ENCODE measurements at places on chromosomes 4 and X. TPM values are rescaled to one million over a fixed set of nuclear protein-coding genes. Genes with fewer than 3 reads are reported as not detected.

DNA sequence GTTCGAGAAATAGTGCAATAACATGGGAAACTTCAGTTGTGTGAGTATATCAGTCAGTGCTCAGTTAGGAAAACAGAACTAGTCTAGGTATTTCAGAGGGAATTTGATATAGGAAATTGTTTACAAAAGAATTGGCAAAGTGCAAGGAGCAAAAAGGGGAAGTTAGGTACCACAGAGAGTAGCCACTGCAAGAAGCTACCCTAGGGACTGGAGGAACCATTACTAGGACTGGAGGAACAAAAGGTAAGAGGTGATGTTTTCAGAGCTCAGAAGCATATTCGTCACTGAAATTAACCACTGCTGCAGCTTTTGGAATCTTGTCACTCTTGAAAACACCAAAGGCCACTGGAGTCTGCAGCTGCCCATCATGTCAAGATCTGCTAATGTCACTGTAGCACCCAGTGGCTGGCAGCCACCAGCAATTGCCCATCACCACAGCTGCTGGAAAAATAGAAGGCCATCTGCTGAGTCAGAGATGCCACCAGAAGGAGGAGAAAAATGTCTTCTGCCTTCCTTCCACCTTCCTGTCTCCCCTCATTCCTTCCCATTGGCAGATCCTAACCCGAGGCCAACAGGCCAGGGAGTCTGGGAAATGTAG, 160.6 kb upstream of the RPS6KA3 start:
- DNase-seq = no peak

GRCh38 chr4:177485528-177485927, 43.3 kb upstream of the AGA start:
- no peak for DNase-seq

DNA sequence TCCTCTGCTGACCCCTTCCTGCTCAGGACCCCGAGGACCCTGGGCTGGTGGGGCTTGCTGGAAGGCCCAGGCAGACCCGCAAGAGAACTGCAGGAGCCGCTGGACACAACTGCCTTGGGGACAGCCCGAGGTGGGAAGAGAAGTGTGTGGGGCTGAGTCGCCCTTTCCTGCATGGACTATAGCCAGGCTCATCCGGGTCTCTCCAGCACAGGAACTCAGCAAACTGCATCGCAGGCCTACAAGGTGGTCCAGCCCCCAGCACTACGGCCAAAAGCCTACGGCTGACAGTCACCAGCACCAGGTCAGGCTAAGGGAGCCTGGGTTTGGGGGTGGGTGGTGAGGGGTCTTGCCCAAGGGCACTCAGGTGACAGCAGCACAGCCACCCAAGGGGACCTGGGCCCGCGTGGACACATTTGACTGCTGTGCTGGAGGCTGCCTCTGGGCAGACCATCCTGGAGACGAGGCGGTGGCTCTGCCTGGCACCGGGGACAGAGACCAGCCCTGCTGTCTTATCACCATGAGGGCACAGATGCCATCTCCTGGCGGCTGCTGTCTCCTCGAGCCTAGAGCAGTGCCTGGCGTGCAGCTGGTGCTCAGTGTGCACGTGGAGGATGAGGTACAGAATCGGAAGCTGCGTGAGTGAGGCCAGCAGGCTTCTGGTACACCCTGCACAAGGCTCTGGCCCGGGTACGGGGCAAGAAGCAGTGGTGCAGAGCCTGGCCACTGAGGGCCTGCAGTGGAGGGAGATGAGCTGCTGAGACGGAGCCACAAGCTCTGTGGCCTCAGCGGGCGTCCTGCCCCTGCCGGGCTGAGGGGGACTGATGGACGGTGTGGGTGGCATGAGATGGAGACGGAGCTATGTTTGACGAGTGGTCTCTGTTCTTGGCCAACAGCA, 15.1 kb downstream of the LRPAP1 start:
- no peak for DNase-seq

DNA sequence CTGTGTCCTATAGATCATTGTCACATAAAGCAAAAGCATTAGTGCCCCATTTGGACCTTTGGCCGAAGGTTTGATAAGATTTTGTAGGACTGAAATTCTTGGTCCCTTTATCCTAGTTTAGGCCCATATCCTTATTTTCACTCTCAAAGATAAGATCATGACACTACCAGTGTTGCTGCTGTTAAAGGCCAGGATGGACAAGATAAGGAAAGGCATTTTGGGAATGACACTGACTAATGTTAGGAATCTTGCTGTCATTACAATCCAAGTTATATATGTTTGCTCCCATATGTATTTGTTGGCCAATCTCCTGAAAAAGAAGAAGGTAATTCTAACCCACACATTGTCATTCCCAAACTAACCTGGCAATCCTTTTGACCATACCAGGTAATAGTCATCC, 101.3 kb upstream of the VAMP7 start:
- no peak for DNase-seq

GRCh38 chrX:115562480-115562847, 1.5 kb downstream of the PLS3 start:
- no peak for DNase-seq

- no peak for DNase-seq
Measured at GRCh38 chr4:38452542-38452941, 211.5 kb upstream of the KLF3 start.

DNA sequence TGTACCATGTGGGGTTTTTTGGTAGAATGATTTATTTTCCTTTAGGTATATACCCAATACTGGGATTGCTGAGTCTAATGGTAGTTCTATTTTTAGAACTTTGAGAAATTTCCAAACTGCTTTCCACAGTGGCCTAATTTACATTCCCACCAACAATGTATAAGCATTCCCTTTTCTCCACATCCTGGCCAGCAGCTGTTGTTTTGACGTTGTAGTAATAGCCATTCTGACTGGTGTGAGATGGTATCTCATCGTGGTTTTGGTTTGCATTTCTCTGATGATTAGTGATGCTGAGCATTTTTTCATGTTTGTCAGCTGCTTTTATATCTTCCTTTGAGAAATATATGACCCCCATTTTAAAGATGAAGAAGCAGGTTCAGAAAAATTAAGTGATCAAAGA, 153.7 kb downstream of the CBR4 start:
- no peak for DNase-seq

GRCh38 chrX:155534800-155535199, 76.4 kb upstream of the F8A3 start:
- DNase-seq = no peak

DNA sequence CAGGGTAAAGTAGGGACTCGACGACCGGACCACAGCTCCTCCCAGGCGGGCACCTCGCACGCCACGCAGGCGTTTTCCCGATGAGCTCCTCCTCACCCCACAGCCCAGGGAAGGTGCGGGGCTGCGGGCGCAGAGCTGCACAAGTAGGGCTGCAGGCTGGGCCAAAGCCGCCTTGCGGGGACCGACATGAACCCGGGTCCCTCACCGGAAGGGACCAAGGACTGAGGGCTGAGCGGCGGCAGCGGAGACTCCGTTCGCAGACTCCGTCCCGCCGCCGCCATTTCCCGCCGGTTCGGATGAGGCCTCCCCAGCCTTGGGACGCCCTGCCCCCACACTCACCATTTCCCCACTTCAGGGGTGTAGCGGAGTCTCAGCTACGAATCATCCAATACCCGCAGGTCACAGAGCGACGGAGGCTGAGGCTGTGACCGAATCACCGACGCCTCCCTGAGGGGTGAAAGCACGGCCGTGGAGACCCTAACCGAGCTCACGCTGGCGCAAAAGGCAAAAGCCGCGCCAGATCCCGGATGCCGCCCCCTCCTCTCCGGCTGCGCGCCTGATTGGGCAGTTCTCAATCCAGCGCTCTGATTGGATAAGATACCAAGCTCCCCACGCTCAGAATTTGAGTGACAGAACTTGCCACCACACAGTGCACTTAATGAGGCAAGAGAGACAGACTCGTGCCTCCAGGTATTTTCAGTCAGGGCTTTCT, at the start of gene ZNF732:
ZNF732 (minus strand) TSS at position 506 of the 712 bp plus-strand sequence; CDS start at position 342, 164 bp downstream.
- DNase-seq = peak; percentile 71

DNA sequence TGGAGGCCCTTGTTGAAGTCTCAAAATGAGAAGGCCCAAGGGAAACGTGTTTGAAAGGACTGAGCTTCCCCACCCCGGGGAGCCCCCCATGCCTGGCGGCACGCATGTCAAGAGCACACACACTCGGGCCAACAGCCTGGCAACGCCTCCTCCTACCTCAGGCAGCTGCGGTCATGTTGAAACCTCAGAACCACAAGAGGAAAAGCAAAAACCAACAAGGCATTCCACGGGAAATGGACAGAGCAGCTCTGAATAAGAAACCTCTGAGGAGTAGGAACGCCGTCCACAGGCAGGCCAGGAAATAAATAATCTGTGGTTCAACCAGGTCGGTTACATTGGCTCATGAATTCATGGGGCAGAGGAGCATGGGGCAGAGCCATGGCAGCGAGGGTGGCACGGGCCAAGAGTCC, 95.7 kb upstream of the AFAP1 start:
- DNase-seq = no peak

GRCh38 chr4:121698236-121698671, 1.5 kb upstream of the ANXA5 start:
- no peak for DNase-seq

GRCh38 chr4:161728929-161729328, 434.9 kb downstream of the FSTL5 start:
- DNase-seq = no peak

GRCh38 chr4:81360737-81361136, 111.0 kb downstream of the RASGEF1B start:
- DNase-seq = no peak

DNA sequence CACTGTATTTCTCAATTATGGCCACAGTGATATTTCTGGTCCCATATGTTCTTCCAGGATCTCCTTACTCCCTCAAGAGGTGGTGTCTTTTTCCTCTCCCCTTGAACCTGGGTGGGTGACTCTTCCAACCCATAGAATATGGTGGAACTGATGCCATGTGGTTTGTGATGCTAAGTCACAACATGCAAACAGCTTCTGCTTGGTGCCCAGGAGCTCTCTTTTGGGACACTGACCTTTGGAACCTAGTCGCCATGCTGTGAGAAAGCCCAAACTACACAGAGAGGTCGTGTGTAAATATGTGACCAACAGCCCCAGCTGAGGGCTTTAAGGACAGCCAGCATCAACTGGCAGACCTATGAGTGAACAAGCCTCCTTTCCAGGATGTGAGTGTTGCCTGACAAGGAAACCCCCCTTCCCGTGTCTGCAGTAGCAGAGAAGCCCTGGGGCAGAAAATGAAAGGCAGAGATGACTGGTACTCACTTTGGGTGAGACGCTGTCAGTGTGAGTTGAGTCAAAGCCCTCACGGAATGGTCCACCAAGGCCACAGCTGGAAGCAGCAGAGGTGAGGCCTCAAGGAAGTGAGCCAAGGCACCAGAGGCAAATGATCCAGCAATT, 223.4 kb downstream of the BCOR start:
- no peak for DNase-seq

- no peak for DNase-seq
Measured at GRCh38 chrX:2538031-2538757, 37.4 kb upstream of the DHRSX start.

DNA sequence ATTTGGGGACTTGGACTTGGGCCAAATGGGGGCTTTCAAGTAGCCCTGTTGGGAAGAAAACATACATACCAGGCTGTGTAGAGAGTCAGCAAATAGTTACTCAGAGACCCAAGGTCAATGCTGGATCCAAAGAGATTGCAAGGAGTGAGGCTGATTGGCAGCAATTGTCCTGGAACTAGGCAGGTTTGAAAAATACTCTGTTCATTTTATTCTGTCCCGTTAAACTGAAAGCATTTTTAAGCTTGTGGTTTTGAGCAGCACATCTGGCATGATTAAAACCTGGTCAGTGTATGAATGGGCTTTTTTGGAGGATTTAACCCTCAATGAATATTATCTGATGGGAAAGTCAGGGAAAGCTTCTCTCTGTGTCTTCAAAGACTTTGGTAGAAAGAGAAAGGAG, 294.3 kb upstream of the BOD1L1 start:
- DNase-seq = no peak

DNA sequence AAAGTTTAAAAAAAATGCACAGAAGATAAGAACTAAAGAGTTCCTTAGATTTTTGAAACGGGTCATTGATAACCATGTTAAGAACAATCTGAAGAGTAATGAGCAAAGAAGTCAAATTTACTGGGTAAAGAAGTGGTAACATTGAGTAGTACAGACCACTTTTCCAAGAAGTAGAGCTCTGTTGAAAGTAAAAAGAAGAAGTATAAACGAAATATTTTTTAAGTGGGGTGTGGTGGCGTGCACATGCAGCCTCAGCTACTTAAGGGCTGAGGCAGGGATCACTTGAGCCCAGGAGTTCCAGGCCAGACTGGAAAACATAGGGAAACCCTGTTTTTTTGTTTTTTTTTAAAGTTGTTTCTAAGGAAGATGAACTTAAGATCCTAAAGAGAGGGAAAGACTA, 68.5 kb downstream of the UBA6 start:
- no peak for DNase-seq

GRCh38 chr4:78667764-78668163, 108.4 kb upstream of the BMP2K start:
- DNase-seq = no peak

- DNase-seq = no peak
Measured at GRCh38 chr4:40557736-40558135, 71.9 kb downstream of the RBM47 start.

DNA sequence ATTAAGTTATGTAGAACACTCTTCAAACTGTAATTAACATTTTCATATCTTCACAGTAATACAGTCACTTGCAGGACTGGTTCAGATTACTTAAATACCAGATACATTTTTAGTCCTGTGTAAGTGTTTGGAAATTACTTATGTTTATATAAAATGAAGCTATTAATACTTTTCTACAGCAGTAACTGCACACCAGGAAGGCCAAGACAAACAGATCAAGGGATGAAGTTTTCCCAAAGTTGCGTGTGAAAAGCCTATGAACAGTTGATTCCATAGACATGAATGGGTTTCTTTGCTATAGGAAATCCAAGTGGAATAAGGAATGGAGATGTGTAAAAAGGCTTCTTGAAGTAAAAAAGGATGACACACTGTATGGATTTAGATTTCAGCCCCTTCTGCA, 28.9 kb upstream of the DRP2 start:
- DNase-seq = no peak

The SSX1 gene
- not detected for total RNA-seq

The HSFX4 gene
- not detected for total RNA-seq

The TRIM60 gene
- total RNA-seq = not detected

The AREG gene
- 7.4 TPM for total RNA-seq

The SERTM2 gene
- 5.6 TPM for total RNA-seq

The MUC7 gene
- not detected for total RNA-seq

The MAGEA4 gene
- total RNA-seq = not detected

The CFI gene
- 21.3 TPM for total RNA-seq

The CACNA1F gene
- total RNA-seq = 0.49 TPM

The SLC9A7 gene
- total RNA-seq = 8.9 TPM

Data from ureter (tissue), 1 donor.